ENCODE measurements at places on chromosomes 4 and X. TPM values are rescaled to one million over a fixed set of nuclear protein-coding genes. Genes with fewer than 3 reads are reported as not detected.

Gene ASB9
- 2.6 TPM for total RNA-seq

Gene GSX2
- total RNA-seq = not detected

Gene TCP11X2
- not detected for total RNA-seq

Gene PNMA5
- 0.64 TPM for total RNA-seq

Gene SCD5
- total RNA-seq = 6.9 TPM

Gene RHOXF2B
- not detected for total RNA-seq
